ENCODE measurements at places on chromosomes 4 and X.

DNA sequence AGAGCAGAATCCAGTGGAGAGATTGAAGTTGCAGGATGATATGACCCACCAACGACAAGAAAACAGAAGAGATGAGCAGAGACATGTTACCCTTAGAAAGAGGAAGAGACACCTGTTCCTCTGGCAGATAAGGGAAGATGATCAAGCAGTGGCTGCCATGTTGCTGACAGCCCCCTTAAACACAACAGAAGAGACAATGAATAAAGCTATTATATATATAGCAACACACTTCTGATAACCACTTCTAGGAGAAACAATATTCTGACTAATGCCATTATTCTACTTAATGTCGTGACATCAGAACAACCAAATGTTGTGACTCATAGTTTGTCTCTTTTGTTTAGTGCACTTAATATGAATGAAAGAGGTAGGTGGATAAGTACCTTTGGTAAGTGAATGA, 44.9 kb downstream of the SH3RF1 start:
- H3K27me3 ChIP-seq: no peaks in the 10 kb centered on the region
- DNase-seq: no peak
- H3K4me3 ChIP-seq: no peak overlapping the region
- H3K27ac ChIP-seq: no peak overlapping the region
- no peaks in the 10 kb centered on the region for H3K36me3 ChIP-seq
- H3K4me1 ChIP-seq: no peaks in the 10 kb centered on the region

- no peak overlapping the region for H3K4me3 ChIP-seq
- DNase-seq: no peak
- H3K27ac ChIP-seq: no peak overlapping the region
- H3K4me1 ChIP-seq: no peaks in the 10 kb centered on the region
- peaks cover 38% of the 10 kb centered on the region for H3K27me3 ChIP-seq
- no peaks in the 10 kb centered on the region for H3K36me3 ChIP-seq
Measured at GRCh38 chrX:131216828-131217227, 72.3 kb downstream of the IGSF1 start.

- no peaks in the 10 kb centered on the region for H3K27me3 ChIP-seq
- H3K27ac ChIP-seq: no peak overlapping the region
- DNase-seq: no peak
- no peaks in the 10 kb centered on the region for H3K4me1 ChIP-seq
- H3K36me3 ChIP-seq: no peaks in the 10 kb centered on the region
Measured at GRCh38 chrX:64093761-64094160, 111.7 kb downstream of the AMER1 start.

DNA sequence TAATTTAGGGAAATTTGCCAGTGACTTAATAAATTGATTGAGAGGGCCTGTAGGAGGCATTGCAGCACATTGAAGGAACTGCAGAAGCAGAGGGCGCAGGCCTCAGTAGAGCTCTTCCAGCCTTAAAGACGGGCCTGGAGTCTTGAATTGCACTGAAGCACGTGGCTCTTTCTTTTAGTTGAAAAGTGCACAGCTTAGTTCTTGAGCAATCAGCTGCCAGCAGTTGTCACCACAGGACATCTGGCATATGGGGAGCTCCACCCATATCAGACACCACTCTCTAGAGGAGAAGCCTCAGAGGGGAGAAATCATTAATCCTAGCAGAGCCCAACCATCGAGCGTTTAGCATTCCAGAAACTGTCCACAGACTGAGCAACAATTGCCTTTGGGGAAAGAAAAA, 16.0 kb upstream of the FGF16 start:
- no peaks in the 10 kb centered on the region for H3K36me3 ChIP-seq
- H3K4me1 ChIP-seq: no peaks in the 10 kb centered on the region
- no peak overlapping the region for H3K4me3 ChIP-seq
- no peak overlapping the region for H3K27ac ChIP-seq
- no peaks in the 10 kb centered on the region for H3K27me3 ChIP-seq

GRCh38 chr4:126238013-126238412, 923.3 kb downstream of the FAT4 start:
- no peak overlapping the region for H3K4me3 ChIP-seq
- no peak for DNase-seq
- H3K27me3 ChIP-seq: no peaks in the 10 kb centered on the region
- no peak overlapping the region for H3K27ac ChIP-seq
- H3K36me3 ChIP-seq: no peaks in the 10 kb centered on the region

GRCh38 chrX:108165383-108166111, 74.0 kb downstream of the ATG4A start:
- no peak overlapping the region for H3K4me3 ChIP-seq
- no peak overlapping the region for H3K27ac ChIP-seq
- DNase-seq: no peak
- H3K4me1 ChIP-seq: no peaks in the 10 kb centered on the region
- H3K36me3 ChIP-seq: no peaks in the 10 kb centered on the region

- no peaks in the 10 kb centered on the region for H3K4me1 ChIP-seq
- no peak for DNase-seq
- H3K27me3 ChIP-seq: no peaks in the 10 kb centered on the region
Measured at GRCh38 chrX:9935436-9935835, 31.7 kb upstream of the CLDN34 start.

DNA sequence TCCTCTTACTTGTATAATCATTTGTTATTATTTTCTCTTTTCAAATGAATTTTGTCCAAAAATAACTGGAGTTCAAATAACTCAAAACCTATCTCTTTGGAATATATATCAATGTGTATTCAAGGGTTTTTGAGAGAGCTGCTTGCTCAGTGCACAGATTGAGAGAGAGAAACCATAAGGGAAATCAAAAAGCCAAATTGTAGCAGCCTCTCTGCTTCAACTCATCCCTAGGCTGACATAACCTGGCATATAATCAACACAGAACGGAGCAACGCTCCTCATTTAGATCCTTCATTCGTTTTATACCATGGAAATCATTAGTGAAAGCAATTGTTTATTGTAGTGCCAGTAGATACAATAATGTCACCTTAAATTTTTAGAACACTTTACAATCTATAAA, 1.8 kb upstream of the GPM6A start:
- H3K4me1 ChIP-seq: no peaks in the 10 kb centered on the region
- H3K4me3 ChIP-seq: no peak overlapping the region
- H3K36me3 ChIP-seq: no peaks in the 10 kb centered on the region
- no peak for DNase-seq

DNA sequence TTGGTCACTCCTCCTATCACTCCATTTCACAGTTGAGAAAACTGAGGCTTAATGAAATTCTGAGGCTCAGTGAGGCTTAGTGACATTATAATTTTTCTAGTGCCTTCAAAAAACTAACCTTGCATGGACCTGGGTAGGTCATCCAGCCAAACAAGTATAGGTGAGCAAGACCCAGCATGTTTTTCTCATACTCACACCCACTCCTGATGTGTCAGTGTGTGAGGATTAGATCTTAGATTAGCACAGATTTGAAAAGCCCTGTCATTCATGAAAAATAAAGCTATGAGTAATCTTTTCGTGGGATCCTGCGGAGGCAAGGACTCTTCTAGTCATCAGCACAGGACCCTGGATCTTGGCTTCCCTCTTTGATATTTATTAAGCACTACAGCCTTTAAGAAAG, 146.7 kb downstream of the CHIC2 start:
- H3K27ac ChIP-seq: no peak overlapping the region
- no peak for DNase-seq
- no peak overlapping the region for H3K4me3 ChIP-seq
- no peaks in the 10 kb centered on the region for H3K27me3 ChIP-seq

GRCh38 chrX:123961268-123962005, at the start of gene STAG2:
Gene STAG2 (plus strand): TSS chrX:123961706. CDS start chrX:124022628, 60,922 bp downstream.
- H3K4me1 ChIP-seq: no peaks in the 10 kb centered on the region
- peak within 1 kb of the TSS; percentile 98 for H3K27ac ChIP-seq
- no peaks in the 10 kb centered on the region for H3K36me3 ChIP-seq
- DNase-seq: peak; percentile 68
- peak within 1 kb of the TSS; percentile 69 for H3K4me3 ChIP-seq

DNA sequence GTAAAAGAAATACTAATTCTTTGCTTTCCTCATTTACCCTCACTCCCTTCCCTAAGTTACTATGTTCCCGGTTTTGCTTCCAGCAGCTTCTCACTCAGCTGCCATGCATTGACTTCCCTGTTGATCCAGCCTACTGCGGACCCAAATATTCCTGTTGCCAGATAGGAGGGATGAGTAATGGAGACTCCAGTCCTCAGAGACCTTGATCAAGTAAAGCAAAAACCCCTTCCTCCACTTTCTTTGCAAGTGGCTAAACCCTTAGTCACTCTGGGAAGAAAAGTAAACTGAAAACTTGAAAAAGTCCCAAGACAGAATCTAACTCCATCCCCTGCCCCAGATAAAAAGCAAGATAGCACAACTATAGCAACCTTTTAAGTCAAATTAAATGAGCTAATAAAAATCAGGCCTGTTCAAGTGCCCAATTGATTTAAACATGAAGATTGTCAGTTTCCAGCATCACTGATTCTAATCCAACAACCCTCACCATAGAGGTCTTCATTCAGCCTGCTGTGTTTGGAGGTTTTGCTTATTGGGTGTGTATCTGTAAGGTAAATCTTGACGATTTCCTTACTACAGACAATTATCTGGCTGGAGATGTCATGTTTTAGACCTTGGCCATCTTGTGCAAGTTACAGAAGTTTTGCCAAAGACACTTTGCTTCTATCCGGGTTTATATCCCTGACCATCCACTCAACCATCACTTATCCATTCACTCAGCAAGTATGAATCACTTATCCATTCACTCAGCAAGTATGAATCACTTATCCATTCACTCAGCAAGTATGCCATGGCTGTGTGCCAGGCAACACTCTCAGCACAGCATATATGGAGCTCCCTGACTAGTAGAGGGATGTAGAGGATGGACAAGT, 17.6 kb downstream of the FGFBP1 start:
- no peaks in the 10 kb centered on the region for H3K4me1 ChIP-seq
- no peak overlapping the region for H3K27ac ChIP-seq
- no peak overlapping the region for H3K4me3 ChIP-seq
- DNase-seq: peak; percentile 23
- H3K36me3 ChIP-seq: no peaks in the 10 kb centered on the region

- H3K4me3 ChIP-seq: no peak overlapping the region
- no peak for DNase-seq
- no peaks in the 10 kb centered on the region for H3K4me1 ChIP-seq
- H3K27me3 ChIP-seq: no peaks in the 10 kb centered on the region
- H3K36me3 ChIP-seq: no peaks in the 10 kb centered on the region
Measured at GRCh38 chr4:90544532-90545045, 417.4 kb downstream of the CCSER1 start.

- H3K4me3 ChIP-seq: no peak overlapping the region
- no peaks in the 10 kb centered on the region for H3K36me3 ChIP-seq
- no peaks in the 10 kb centered on the region for H3K4me1 ChIP-seq
- H3K27ac ChIP-seq: no peak overlapping the region
Measured at GRCh38 chrX:13179100-13179499, 134.7 kb upstream of the FAM9C start.

All from breast epithelium (tissue), 4 donors.